H7 (cell line): ENCODE measurements at places on chromosomes 12 and 14.

- no peak for DNase-seq
Observed at GRCh38 chr12:108194585-108194984, 65.5 kb downstream of the WSCD2 start.

DNA sequence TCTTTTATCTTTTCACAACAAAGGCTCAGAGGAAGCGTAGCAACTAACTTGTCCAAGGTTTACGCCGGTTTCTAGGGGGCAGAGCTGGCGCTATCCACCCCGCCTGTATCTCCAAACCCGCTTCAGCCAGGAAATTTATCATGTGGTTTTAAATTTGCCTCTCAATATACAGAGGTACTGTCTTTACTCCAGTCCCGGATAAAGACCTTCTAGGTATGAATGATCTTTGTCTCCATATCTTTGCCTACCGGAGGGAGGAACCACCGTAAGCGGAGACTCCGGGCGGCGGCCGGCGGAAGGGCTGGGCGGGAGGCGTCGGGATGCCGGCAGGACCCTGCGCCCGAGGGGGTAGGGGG is 693 bp upstream of the RIMKLB start:
- DNase-seq: no peak

DNA sequence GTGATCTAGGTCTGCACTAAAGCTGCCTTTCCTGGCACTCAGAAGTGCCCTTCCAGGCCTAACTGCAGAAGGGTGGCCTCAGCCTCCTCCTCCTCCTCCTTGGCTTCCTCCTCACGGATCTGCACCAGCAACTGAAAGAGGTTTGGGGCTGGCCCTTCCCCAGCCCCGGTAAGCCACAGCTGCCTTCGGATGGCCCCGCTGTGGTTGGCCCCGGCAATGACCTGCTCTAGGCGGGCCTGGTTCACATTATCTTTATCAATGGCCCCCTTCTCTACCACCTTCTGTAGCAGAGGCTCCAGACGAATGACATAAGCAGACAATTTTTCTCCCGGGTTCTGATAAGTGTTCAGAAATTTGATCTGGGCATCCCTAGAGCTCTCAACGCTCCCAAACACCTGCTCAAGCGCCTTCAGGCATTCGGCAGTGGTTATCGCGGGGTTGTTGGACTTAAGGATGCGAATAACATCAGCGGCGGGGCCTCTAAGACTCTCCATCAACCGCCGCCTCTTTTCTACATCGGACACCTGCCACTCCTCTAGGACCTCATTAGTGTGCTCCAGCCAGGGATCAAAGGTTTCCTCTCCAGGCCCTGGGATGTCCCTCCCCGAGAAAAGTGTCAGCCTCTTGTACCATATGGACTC is 1.5 kb downstream of the PNMA1 start:
- peak; percentile 63 for DNase-seq

DNA sequence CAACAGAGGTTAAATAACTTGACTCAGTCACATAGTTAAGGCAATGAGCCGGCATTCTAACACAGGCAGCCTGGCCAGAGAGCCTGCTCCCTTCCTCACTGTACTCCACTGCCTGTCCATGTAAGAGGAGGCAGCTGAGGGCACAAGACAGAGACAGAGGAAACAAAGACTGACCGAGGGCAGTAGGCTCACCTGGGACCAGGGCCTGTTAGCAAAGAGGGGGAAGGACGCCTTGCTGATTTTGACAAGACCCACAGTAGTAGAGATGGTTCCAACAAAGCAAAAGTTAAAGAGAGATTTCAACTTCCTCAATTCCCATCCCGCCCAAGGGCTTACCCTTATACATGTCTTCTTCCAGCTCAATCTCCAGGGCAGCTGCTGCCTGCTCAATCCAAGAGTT is 26.5 kb downstream of the OTUB2 start:
- DNase-seq: no peak

DNA sequence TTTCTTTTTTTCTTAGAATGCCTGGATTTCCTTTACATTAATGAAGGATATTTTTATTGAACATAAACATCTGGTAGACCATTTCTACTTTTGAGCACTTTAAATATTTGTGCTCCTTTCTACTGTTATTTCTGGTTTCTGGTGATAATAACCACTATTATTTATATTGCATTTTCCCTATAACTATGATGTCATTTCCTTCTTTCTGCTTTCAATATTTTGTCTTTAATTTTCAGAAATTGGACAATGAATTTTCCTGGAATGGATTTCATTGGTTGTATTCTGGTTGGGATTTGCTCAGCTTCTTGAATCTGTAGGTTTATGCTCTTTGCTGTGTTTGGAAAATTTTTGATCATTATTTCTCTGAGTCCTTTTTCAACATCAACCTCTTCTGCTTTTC is 5.2 kb upstream of the PRH1 start:
- no peak for DNase-seq

- peak; percentile 80 for DNase-seq
Observed at GRCh38 chr12:113591480-113591974, 119.9 kb upstream of the LHX5 start.

DNA sequence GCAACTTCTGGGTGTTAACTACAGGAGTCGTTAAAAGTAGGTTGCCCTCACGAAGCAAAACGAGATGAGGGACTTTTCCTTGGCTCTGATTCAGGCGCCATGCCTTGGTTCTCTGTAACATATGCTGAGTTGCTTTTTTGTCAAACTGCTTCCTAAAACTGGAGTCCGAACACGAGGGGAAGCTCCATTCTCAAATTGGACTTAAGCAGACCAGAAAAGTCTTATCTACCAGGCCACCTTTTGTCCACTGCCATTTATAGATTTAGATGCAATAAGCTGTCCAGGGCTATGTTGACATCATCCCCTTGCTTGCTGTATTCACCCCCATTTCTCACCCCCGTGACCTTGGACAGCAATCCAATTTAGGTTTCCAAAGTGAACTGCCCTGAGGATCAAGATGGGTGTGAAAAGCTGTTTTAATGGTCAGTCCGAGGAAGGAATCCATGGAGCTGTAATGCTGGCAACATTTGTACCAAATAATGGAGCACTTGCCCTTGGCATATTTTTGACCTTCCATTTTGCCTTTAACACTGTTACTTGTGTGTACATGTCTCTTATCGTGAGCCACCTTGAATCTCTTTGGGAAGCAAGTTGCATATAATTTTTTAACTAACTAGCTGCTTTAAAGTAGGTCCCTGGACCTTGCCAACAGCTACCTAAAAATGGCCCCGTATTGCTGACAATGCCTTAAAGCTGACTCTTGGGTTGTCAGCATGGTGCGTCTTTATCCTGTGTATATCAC is 298.1 kb downstream of the EGLN3 start:
- no peak for DNase-seq

GRCh38 chr12:120158351-120158750 is 36.2 kb downstream of the GCN1 start:
- DNase-seq: peak; percentile 47

DNA sequence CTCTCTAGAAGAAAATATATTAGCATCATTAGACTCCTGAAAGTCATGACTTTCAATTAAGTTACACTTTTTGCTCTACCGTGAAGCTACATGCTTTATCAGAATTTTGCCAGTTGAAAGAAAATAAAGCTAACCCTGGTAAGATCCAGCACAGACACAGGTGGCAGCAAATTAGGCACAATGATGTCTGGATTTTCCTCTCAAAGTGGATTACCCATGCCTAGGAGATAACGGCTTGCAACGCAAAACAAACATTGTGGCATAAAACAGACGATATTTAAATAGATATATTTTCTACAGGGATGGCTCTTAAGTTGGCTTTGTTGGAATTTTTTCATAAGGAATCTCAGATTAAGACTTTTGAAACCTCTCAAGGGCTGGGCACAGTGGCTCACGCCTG is 33.4 kb downstream of the BCAT1 start:
- DNase-seq: no peak

DNA sequence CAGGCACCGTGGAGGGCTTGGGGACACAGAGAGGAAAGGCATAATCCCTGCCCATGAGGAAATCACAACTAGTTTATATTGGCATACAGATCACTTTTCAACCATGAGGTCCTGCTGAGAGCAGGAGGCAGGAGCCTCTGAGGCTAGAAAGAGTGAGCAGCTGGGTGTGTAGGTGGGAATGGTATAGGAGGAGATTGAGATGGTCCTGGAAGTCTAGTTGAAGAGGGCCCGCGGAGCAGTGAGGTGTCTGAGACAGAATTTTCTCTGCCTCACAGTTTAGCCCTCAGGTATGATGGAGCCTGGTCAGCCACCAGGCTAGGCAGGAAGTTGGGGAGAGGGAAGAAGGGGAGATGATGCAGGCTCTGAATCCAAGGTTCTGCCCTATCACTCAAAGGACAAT is 54.7 kb upstream of the JDP2 start:
- DNase-seq: no peak

GRCh38 chr12:65170209-65170881 is 962 bp downstream of the LEMD3 start:
- DNase-seq: peak; percentile 78

DNA sequence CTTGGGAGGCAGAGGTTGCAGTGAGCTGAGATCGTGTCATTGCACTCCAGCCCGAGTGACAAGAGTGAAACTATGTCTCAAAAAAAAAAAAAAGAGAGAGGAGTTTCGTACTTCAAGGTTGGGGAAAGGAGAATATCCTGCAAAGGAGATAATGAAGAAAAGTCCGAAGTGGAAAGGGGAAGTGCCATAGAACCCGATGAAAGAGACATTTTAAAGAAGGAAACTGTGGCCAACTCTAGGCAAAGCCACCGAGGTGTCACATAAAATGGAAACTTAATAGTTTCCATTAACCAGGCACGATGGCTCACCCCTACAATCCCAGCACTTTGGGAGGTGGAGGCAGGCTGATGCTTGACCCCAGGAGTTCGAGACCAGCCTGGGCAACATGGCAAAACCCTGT is 15.0 kb upstream of the LTBP2 start:
- DNase-seq: no peak

- no peak for DNase-seq
Observed at GRCh38 chr12:76535170-76535569, 24.4 kb downstream of the OSBPL8 start.

- DNase-seq: peak; percentile 63
Observed at GRCh38 chr14:104769324-104770071, 16.6 kb downstream of the SIVA1 start.

- no peak for DNase-seq
Observed at GRCh38 chr12:26318661-26319068, 123.3 kb downstream of the SSPN start.

DNA sequence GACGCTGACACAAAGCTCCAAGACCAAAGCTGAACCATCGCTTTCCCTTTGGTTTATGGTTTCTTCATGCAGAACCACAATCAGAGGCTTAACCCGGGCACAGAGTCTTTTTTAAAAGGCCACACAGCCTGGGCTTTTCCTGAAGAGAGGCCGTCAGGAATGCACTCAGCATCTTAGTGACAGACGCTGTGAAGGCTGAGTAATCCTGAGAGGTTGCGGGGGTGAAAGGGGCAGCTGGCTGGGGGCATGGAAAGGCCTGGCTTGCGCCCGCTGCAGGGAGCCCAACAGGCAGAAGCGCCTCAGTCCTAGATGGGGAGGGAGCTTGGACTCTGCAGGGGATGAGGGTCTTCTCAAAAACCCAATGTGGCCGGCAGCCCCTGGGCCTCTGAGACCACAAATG is 13.6 kb downstream of the CTDSP2 start:
- DNase-seq: no peak

- DNase-seq: no peak
Observed at GRCh38 chr12:21819236-21819635, 44.7 kb upstream of the KCNJ8 start.

- DNase-seq: no peak
Observed at GRCh38 chr12:100904270-100904669, 109.7 kb downstream of the ANO4 start.
